ENCODE measurements at places on chromosomes 1 and 21.

DNA sequence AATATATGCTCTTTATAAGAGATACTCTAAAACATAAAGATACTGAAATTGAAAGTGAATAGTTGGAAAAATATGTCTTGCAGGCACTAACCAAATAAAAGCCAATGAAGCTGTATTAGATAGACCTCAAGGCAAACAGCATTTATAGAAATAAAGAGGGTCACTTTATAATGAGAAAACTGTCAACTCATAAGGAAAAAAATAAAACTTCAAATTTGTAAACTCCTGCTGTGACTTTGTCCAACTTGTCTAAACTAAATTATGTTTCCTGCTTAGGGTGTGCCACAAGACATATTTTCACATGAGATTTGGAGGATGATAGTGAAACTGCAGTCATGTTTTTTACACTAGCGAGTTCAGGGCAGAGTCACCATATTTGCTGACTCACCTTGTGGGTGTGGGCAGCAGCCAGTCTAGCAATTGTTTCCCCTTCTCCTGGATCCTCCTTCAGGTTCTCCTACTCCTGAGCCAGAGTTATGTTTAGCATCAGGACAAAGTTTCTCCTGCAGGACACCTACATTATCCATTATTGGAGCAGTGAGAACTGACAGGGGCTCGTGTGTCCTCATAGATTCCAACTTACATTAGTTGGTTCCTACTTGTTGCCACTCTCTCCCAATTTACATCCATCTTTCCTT, 43.8 kb downstream of the CD53 start:
- DNase-seq, result no peak

GRCh38 chr1:41516168-41517061, 31.9 kb upstream of the EDN2 start:
- peak; percentile 92 for DNase-seq

DNA sequence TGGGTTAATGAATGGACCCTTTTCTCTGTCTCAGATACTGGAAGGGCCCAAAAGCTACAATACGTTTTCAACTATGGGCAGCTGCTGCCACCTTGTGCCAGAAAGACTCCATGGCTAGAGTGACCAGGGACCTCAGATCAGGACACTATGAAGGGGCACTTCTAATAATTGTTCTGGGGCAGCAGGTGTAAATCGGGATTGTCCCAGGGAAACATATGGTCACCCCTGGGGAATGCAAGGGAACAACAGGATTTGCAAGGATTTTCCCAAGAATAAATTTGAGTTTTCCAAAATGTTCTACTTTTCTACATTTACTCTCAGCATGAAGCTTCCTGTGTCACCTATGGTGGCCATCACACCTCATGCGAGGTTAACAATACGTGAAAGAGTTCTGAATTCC, 12.0 kb upstream of the FCAMR start:
- DNase-seq, result peak; percentile 55

- no peak for DNase-seq
These were observed 143.0 kb downstream of the ZNF281 start for GRCh38 chr1:200266871-200267270.

GRCh38 chr1:241408170-241408569, 51.2 kb upstream of the RGS7 start:
- no peak for DNase-seq

DNA sequence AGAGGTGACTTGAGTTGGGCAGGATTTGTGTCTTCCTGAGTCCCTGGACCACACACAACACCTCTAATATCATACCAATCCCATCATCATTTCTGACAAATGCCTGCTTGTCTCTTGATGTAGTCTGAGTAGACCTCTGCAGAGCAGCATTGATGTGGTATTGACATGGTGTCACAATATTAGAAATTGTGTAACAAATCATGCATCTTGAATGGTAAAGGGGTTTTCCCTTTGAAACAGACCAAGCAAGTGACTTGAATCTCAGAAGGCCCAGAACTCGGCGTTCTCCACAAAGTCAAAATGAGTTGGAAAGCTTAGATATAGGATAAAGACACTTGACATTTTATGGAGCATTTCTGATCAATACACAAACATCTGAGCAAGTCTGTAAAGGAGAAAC, 72.7 kb upstream of the KIRREL1 start:
- DNase-seq, result no peak

DNA sequence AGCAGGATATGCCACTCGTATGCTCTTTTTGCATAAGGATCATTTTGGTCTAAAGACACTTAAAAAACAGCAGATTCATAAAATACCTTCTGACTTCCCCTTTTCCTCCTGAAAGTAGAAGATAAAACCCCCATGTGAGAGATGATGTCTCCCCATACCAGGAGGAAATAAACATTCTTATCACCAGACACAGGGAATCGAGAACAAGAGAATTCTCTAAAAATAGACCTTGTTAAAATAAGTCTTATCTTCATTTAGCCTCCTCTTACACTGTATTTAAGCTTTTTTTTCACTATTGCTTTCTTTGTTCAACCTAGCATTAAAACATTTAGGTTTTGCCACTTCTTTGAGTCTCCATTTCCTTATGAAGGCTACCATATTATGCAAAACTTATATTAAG, 709.3 kb downstream of the KCNT2 start:
- DNase-seq, result no peak
